NCI-H82 (cell line): ENCODE measurements at places on chromosomes 7 and 10.

- DNase-seq: no peak
Measured at GRCh38 chr10:83253011-83253671, 886.2 kb upstream of the GHITM start.

- no peak for DNase-seq
Measured at GRCh38 chr10:19606968-19607367, 209.3 kb upstream of the PLXDC2 start.

DNA sequence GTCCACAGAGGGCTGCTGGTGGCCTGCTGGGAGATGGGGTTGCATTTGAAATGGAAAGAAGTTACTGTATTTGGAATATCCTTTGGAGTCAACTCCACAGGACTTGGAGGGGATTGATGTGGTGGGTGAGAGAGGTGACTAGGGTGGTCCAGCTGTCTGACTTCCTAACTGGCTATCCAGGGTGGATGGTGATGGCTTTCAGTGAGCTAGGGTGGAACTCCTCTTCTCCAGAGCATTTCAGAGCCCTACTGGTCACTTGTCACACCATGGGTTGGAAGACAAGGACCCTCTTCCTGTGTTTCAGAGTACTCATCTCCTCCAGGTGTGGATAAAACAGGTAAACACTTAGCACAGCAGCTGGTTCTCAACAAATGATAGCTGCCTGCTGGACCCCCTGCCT is 3.3 kb upstream of the ADAMTS14 start:
- DNase-seq: no peak

DNA sequence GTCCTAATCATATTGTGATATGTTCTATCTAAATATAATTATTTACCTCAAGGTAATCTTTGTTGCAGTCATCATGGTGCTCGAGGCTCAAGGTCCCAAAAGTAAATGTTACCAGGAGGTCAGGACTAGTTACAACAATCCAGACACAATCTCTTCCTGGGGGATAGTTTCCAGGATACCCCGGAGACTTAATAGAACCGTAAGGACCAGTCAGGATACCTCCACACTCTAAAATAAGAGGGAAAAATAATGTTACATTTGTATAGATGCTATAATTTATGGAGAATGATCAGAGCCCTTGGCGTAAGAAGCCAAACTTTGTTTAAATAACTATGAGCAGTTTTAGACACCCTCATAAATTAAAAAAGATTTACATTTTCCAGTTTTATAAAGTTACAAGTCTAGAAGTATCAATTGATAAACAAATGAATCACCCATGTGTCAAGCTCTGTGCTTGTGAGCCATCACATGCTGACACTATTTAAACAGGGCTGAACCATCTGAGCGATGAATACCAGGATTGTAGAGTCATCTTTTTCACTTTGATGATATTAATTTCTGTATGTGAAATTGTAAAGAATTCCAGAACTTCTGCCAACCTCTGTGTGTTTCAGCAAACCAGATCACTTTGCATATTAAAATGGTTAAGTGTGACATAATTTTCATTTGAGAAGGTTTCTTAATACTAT is 41.3 kb downstream of the CUBN start:
- DNase-seq: no peak

DNA sequence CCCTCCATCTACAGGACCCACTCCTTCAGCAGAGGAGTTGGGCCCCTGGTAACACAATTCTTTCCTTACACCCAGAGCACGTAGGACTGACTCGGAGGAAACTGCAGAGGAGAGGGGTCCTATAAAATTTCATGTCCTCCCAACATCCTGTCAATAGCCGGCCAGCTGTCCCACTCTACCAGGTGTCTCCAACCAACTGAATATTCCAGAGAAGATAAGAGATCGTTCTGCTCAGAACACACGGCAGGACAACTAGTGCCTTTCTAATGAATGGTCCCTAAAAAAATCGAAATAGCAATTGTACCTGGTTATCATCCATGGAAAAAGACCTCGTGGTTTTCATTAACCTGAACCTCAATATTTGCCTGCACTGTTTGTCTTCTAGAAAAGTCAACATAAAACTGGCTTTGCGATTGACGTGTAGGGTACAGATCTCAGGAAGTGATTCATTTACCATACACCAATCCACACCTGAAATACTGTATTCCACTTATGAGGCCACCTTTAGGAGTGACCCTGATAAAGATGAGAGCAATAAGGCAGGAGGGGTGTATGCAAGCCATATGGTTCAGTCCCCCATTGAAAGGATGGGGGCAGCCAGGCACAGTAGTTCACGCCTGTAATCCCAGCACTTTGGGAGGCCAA is 111.7 kb downstream of the PARP12 start:
- DNase-seq: no peak

DNA sequence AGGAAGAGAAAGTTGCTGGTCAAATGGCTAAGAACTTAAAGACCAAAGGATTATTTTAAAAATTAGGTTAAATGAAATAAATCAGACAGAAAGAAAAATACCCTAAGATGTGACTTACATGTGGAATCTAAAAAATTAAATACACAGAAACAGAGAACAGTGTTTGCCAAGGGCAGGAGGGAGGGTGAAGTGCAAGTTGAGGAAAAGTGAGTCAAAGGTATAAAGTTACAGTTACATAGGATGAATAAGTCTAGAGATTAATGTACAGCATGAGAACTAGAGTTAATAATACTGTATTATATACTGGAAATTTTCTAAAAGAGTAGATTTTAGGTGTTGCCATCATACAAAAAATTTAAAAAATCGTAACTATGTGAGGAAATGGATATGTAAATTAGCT is 146.3 kb downstream of the MDFIC start:
- no peak for DNase-seq

DNA sequence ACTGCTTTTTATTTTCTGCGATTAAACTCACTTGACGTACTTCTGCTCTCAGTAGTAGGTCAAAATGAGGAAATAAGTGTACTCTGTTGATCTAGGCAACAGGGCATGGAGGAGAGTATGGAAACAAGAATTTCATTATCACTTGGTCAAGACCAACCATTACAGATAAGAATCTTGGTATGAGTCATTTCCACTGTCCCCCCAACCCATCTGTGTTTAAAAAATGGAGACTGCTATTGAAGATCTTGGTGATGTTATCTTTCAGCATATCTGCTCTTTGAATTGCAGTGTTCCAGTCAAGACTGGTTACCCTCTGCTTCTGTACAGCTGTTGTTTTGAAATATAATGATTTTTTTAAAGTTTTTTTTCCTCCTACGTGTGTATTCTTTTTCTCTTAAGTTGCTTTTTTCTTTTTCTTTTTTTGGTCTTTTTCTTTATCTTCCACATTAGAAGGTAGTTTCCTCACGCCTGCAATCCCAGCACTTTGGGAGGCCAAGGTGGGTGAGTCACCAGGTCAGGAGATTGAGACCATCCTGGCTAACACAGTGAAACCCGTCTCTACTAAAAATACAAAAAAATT is 11.7 kb downstream of the STAM start:
- no peak for DNase-seq

- DNase-seq: no peak
Measured at GRCh38 chr7:106392590-106392989, 107.8 kb upstream of the NAMPT start.

DNA sequence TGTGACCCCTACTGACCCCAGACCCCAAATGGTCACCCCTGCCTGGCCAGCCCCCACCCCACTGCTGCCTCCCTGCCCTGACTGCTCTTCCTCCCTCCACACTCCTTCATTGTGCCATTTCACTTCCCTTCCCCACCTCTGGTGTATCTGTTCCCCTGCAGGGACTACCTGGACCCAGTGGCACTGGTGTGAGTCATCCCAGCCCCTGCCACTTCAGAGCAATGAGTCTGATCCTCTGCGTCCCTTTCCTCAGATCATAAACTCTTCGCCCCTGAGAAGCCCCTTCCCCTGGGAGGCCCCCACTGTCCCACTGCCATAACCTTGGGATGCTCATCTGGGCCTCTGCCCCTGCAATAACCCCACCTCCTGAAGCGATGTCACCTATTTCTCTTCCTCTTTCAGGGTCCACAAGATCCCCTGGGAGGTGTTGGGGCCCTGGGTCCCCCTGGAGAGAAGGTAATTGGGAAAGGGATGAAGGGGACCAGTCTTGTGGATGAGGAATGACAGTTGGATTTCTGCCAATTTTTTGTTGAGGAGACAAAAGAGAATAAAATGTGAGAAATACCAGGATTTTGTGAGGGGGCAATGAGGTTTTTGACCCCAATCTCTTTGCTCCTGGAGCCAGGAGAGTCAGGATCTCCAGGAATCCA is 19.1 kb upstream of the VOPP1 start:
- DNase-seq: no peak

- DNase-seq: peak; percentile 36
Measured at GRCh38 chr10:51063659-51064535, 10.4 kb upstream of the PRKG1 start.

DNA sequence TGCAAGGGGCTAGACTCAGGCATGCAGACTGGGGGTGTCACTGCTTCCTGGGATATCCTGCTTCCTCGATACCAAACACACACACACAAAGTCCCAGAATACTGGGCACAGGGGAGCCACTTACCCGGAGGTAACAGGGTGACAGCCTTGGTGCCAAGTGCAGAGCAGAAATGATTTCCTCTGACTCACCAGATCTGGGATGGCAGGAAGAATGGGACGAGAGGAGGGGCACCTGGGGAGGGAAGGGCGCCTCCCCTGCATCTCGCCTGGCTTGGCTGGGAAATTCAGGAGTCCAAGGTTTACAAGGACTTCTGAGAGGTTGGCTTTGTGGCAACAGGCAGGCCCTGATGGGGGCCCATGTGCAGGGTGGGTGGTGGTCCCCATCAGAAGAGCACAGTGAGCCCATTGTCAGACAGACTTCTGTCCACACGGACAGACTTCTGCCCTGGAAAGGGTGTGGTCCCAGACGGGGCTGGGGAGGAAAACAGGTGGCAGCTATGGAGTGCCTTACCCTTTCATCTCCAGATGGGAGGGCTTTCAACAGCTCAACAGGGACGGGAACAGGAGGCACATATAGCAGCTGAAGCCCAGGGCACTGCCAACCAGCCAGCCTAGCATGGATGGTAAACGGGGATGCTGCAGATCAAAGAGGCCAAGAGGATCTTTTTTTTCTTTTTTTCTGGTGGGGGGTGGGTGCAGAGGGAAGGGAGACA is 9.7 kb upstream of the CCL24 start:
- DNase-seq: no peak

- DNase-seq: no peak
Measured at GRCh38 chr10:19825700-19826099, 9.5 kb downstream of the PLXDC2 start.

DNA sequence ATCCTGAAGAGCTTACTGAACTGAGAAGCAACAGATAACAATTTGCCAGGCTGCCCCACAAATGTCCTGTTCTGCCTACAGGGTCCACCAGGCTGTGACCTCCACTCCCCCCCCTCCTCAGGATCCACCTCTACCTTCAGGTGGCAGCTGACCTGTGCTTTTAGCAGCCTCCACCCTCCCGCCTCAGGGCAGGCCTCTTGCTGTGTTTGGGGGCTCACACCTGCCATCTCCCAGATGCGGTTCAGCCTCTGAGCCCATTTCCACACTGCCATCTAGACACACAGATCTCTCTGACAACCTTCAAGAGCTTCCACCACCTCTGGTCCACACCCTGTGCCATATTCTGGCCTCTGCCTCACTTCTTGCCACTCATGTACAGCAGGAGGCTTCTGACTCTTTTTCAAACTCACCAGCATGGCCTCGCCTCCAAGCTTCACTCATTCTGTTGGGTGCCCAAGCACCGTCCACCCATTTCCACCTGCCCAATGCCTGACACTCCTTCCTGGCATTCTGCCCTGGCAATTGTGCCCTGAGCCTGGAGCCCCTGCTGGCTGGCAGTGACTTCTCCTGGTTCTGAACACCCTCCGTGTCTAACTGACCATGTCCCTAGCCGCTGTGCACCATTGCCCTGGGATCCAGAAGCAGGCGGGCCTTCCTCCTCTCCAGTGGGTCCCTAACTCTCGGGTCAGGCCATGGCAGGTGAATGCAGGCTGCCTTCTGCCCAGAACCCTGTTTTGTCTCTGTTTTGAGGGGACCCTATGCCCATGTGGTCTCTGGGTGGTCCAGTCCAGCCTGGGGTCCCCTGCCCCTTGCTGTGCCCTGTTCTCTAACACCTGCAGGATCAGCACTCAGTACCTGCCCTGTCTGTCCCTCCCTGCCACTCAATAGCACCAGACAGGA is 18.5 kb downstream of the TMEM72 start:
- DNase-seq: no peak

- DNase-seq: no peak
Measured at GRCh38 chr10:104104418-104104817, 17.6 kb upstream of the SFR1 start.

GRCh38 chr7:2474813-2475677 is 1.2 kb downstream of the GRIFIN start:
- DNase-seq: no peak

- no peak for DNase-seq
Measured at GRCh38 chr7:479115-479947, 40.3 kb downstream of the PDGFA start.

- DNase-seq: peak; percentile 39
Measured at GRCh38 chr7:43211286-43211685, 98.8 kb downstream of the HECW1 start.

- DNase-seq: peak; percentile 51
Measured at GRCh38 chr7:24812305-24812945, 55.2 kb upstream of the GSDME start.

- DNase-seq: no peak
Measured at GRCh38 chr7:2110610-2111396, 121.9 kb downstream of the MAD1L1 start.
